ENCODE measurements at places on chromosomes 2 and 18.

- no peak for DNase-seq
These were observed 32.6 kb downstream of the ABCA12 start for GRCh38 chr2:215105607-215106354.

- DNase-seq: no peak
These were observed 102.4 kb downstream of the STK39 start for GRCh38 chr2:168145011-168145410.

DNA sequence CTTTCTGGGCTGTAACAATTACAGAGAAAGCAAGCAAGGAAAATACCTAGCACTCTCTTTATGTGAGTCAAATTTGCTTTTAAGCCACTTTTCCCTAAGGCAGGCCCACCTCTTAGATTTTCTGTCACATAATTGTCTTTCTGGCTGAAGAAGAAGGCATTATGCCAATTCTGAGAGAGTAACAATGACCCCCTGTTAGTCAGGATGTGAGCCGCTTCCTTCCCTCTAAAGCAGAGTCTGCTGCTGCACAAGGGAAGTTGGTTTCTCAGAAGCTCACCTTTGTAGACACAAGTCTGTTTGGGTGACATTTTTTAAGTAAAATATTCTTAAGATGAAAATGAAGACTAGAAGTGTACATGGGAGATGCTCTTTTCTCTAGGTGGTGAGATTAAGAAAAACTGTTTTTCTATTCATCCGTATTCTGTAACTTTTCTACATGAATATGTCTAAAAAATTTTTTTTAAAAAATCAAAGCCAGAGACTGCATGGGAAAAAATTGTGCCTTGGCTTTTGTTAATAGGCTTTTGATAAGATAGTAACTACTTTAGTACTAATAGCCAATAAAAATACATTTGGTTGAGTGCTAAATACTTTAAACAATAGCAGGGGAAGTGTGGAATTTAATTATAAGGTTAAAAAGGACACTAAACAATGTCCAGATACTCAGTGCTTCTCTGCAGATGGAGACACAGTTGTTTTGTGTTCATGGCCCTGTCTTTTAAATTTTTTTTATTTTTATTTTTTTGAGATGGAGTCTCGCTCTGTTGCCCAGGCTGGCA, 33.4 kb upstream of the VPS54 start:
- no peak for DNase-seq

- DNase-seq: no peak
These were observed 924.4 kb upstream of the NXPH2 start for GRCh38 chr2:139704606-139705005.

DNA sequence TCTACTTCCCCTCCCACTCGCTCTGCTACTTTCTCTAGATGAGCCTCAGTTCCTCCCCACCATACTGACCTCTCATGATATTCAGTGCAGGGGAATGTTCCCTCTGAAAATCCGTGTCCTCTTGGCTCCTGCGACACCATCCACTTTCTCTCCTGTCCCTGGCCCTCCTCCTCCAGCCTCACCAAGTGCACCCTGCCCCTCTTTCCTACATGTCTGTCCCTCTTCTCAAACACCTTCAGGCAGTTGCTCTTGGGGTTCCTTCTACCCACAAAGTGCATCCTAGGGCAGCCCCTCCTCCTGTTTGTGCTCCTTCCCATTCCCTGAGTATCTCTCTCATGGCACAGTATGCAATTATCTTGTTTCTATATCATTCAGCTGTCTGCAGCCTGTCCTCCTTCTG, 246.4 kb upstream of the RAB6C start:
- DNase-seq: no peak

GRCh38 chr2:12556762-12557161, 160.0 kb upstream of the TRIB2 start:
- DNase-seq: no peak

GRCh38 chr2:156892467-156893281, 364.8 kb upstream of the GALNT5 start:
- DNase-seq: no peak

DNA sequence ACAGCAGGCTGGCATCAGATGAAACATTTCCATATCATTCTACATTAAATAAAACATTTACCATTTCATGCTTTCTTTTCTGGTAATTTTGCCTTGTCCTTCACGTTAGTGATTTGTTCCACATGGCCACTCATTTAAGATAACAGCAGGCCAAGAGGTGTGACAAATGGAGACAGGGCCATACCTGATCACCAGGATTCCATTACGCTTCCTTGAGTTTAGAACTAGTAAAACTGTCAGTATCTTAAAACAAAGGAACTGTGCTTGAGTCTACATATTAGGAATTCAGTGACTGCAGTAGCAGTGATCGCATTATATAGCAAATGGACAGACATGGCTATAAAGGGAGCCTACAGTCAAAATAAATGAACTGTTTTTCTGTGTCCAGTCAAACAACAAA, 155.1 kb upstream of the FSHR start:
- no peak for DNase-seq

DNA sequence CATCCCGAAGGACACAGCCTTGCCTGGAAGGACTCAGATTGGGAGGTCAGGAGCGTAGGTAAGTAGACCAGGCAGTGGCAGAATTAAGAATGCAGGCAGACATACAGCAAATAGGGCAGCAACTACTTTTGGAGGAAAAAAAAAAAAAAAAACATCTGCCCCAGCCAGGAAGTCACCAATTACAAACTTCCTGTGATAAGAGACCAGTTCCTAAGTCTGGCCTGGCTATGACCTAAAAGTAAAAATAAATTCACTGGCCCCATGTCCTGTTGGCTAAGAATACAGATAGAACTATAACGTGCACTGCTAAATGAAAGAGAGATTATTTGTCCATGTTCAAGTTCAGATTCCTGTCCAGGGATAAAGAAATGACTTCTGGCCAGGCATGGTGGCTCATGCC, 45.2 kb upstream of the NOSTRIN start:
- no peak for DNase-seq

GRCh38 chr2:11698009-11698922, 28.3 kb upstream of the NTSR2 start:
- DNase-seq: no peak

DNA sequence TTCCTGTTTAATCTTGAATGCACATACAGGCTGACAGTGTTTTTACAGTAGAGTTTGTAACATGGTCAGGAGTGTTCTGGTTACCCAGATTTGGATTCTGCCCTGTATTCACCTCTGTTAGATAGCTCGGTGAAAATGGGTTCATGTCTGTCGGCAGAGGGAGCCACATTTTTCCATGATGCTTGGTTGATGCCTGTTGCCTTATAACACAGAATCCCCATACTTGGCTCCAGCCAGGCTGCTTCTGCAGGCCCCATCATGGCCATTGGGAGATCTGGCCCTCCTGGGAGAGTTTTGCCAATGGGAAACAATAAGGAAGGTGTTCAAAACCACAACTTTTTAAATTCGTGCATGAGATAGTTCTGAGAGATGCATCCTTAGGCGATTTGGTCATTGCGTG, 78.1 kb downstream of the WDSUB1 start:
- DNase-seq: no peak

GRCh38 chr2:171389325-171389724, 44.5 kb downstream of the METTL8 start:
- DNase-seq: no peak

GRCh38 chr2:160062292-160063005, at the start of gene PLA2R1:
Gene PLA2R1 (minus strand): TSS chr2:160062615. CDS start chr2:160062403, 212 bp downstream.
- peak; percentile 21 for DNase-seq

- DNase-seq: no peak
These were observed 53.8 kb downstream of the CTIF start for GRCh38 chr18:48592540-48593171.

DNA sequence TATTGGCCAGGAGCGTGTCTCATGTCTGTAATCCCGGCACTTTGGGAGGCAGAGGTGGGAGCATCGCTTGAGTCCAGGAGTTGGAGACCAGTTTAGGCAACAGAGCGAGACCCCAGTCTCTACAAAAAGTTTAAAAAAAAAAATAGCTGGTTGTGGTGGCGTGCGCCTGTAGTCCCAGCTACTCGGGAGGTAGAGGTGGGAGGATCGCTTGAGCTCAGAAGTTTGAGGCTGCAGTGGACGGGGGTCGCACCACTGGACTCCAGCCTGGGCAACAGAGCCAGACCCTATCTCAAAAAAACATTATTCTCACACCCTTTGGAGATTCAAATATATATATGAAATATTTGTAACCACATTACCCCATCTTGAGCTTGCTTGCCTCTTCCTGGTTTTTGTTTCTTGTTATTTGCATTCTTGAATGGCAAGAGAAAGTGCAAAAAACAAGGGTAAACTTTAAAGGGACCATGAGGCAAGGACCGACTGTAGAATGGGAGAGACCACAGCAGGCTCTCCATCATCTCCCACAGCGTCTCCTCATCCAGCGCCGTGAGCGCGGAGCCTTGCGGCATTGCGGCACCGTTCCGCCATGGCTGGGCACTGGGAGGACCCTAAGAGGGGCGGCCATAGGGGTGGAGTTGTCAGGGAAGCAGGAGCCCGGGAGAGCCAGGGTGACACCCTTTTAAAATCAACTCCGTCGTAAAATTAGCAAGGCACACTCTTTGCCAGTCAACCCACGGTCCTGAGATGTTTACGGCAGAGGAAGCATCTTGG, 1.4 kb downstream of the ELP2 start:
- no peak for DNase-seq

- no peak for DNase-seq
These were observed 99.6 kb downstream of the KCNF1 start for GRCh38 chr2:11011359-11011758.

- DNase-seq: no peak
These were observed 21.7 kb downstream of the ARHGAP28 start for GRCh38 chr18:6751222-6751621.

DNA sequence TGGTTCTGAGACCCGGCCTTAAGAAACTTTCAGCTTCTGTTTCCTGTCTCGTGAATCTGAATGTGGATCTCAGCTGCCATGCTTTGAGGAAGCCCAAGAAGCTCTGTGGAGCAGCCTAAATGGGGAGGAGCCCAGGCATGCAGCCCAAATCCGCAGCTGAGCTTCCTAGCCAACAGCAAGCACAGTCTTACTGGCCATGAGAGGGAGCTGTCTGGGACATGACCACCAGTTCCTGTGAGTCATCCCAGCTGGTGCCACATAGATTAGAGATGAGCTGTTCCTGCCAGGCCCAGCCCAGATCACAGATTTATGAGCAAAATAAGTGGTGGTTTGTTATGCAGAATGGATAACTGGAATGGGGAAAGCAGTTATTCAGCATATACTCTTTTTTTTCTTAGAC, 224.4 kb upstream of the APCDD1 start:
- no peak for DNase-seq

GRCh38 chr2:15506229-15506819, 54.8 kb downstream of the NBAS start:
- DNase-seq: no peak

DNA sequence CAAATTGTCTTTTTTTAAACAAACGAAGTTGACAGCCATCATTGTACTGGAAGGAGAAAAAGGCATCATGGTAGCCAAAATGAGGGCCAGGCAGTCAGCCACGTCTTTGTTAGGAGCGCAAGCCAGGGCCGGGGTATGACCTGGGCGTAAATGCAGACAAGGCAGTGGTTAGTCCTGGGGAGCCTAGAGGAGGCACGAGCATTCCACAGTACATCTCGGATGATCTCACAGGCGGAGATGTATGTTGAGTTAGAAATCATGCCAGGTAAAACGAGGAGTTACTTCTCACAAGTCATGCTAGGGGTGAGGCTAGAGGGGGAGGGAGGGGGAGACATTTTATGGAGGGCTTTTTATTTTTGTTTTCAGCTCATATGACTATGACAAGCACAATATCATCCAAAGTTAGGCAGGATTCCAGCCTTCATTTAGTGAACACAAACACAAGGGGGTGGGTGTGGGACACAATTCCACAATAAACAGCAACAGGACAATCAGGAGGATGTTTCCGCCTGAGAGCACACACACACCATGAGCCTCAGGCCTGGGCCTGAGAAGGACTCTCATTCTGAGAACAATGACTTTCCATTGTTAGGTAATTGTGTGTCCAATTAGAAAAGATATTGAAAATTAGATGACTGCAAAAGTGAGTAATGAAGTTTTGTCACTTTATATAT, 64.4 kb upstream of the PGAP1 start:
- no peak for DNase-seq

GRCh38 chr18:10074110-10074509, 160.3 kb downstream of the VAPA start:
- DNase-seq: no peak

DNA sequence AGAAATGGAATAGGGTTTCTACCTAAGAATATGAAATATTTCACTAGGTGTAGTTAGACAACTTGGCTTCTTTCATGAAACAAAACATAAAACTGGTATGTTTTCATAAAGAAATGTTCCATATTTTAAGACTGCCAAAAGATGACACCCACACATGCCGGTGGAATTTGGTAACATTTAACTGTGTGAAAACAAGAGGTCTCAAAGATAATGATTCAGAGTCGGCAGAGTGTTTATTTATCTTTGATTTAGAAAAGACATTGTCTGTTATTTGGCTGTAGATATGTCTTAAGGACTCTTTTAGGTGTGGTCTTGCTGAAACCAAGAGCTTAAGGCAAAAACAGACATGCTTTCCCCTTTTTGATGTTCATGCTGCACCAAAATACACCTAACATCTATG, 63.5 kb upstream of the FN1 start:
- DNase-seq: no peak

DNA sequence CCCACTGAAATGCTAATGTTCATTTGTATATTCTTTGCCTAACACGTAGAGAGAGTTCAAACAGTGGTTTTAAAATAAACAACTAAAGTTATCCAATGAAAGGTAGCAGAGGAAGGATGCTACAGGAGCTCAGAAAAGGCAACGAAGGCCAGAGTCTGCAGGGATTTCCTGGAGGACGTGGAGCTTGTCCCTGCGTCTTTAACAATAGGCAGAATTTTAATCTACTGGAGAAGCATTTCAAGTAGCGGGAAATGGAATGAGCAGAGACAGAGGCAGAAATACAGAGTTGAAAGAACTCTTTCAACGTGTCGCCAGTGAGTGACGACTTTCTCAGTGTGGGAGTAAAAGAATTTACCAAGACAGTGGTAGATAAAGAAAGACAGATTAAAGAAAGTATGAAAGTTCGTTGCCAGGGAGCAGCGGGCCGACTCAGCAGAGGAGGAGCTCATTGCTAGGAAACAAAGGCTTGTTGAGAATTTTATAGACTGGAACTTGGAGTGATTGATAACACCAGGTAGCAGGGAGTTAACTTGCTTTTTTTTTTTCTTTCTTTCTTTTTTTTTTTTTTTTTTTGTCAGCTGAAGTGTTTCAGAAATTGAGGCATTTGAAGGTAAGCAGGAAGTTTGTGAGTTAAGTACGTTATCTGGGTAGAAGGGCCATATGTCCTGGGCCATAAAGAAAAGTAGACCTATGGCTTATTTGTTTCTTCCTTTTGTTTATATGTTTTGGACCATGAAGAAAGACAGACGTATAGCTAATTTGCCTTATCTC, 625 bp upstream of the NBAS start:
- DNase-seq: no peak

DNA sequence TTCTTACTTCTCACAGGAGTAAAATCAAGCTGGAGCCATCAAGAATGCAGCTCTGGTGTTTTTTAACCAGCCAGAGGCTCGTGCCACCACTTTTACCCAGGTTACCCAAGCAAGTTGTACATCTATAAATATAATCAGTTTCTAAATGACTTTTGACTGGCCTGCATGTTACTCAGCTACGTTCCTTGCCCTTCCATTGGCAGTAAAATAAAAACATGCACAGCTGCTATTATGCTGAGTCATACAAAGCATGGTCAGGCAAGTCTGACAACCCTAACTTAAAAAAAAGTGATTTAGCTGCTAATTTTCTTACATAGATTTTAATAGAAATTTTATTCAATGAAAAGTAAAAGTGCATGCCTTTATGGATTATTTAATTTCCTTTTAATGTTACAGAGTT, 111.7 kb upstream of the CSRNP3 start:
- DNase-seq: no peak

GRCh38 chr2:234874347-234875046, 77.3 kb upstream of the SH3BP4 start:
- DNase-seq: no peak

- DNase-seq: no peak
These were observed 8.2 kb downstream of the GDF7 start for GRCh38 chr2:20674974-20675679.

All from GM12892 (cell line).